ENCODE measurements at places on chromosomes 2 and 18.

DNA sequence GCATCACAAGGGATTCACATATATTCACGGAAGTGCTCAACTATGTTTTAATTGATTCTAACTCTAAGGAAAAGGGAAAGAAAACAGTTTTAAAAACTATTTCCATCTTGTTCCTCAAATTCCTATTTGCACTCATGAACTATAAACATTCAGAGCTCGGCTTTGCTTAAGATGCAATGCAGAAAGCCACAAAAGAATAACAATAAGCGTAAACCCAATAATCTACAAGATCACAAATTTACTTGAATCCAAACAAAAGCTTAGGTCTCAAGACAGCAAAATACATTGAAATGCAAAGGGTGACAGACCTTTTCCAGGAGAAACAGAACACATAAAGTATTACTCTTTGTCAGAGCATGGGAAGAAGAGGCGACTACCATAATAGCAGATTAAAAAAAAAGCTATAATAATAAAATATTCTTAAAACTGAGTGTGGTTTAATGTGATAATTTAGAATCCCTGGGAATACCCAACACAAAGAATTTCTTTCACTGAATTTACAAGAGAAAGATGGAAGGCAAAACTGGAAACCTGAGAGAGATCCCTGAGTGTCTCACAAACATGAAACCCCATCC is 1094.9 kb downstream of the LRP1B start:
- DNase-seq = no peak

DNA sequence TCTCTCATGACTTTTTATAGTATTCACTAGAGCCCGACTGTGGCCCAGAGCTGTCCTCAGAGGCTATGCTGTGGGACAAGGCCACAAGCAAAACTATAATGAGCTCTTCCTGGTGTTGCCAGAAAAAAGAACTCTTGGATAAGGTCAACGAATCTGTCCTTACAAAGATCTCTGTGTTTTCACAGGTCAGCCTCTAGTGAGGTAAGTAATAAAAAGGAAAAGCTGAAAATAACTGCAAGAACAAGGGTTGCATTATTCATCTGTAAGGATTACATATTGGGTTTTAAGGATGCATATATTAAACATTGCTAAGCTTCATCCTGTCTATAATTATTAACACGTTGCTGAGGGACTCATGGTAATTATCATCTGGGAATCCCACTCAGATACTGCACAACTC is 62.8 kb upstream of the ATL2 start:
- DNase-seq = no peak

GRCh38 chr2:29952973-29953372 is 31.6 kb upstream of the ALK start:
- DNase-seq = no peak

DNA sequence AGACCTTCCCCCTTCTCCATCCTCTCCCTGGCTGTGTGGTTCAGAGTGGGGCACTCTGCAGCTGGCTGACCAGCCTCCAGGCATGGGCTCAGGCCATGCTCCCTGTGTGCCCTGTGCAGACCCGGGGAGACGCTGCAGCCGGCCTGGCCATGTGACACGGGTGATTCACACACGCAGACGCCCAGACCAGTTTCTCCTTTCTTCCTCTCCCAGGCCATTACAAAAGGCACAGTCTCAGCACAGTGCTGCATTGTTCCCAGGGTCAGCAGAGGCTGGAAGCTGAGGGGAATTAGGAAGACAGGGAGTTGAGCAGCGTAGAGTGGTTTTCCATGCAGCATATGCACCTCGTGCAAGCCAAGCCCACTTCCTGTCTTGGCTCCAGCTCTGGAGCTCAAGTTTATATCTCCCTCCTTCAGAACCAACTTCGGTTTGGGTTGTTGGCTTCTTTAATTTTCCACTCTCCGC is 288.5 kb downstream of the TNS1 start:
- DNase-seq = no peak

GRCh38 chr2:170827841-170828532 is 11.3 kb downstream of the GAD1 start:
- no peak for DNase-seq

DNA sequence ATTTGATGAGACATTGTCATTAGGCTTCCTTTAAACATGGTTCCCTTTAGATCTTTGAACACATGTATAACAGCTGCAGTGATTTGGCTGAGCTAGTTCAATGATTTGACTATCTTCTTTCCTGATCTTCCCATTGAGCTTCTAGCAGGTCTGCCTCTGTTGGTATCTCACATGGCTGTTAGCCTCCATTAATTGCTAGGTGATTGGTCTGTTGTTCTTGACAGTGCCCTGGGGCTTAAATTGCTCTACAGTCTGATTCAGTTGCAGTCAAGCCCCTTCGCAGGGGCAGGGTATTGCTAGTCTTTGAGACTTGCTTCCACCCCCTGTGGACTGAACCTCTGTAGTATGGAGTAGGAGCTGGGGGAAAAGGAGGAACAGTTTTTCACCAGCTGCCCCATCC is 24.1 kb downstream of the SKA1 start:
- DNase-seq = no peak

DNA sequence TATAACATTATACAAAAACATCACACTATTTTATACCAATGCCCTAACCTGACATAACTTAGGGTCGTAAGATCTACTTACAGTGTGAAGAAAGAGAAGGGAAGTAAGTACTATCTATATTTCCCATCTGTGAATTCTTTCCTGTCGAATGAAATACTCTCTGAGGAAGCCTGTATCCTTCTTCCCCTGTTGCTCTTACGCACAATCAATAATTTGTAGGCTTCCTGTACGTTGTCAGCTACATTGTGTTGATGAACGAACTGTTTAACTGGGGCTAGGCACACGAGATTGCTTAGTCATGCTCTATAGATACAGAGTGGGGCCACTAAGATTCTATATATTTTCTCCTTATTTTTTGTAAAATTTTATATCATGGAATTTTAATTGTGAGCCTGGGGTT is 1125.0 kb upstream of the CELF4 start:
- DNase-seq = no peak

DNA sequence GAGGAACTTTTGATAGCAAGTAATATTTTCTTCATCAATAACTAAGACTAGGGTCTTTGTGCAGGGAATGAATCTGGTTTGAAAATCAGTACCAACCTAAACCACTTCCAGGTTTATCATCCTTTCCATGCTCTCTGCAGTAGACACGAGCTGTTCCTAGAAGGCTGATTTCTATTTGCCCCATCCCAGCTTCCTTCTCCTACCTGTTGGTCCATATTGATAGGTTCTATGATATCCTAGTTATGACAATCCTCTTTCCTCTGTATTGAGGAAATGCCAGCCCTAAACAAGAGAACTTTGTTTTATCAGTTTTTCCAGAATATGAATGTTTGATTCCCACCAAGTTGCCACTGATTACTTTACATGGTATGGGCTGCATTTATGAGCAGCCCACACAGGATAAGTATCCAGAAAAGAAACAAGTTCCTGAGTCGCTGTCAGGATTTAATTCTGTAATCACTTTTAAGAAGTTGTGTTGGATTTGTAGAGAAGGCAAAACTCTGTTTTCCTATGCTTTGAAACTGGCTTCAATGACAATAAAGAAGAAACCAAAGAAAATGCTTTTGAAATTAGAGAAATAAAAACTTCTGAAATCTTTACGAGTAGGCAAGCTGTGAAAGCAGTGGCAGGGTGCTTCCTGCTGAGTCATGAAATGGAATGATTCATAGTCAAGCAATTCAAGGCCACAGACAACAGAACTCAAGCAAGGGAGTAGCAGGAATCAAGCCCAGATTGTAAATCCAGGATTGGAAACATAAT is 37.3 kb upstream of the TANK start:
- DNase-seq = no peak

DNA sequence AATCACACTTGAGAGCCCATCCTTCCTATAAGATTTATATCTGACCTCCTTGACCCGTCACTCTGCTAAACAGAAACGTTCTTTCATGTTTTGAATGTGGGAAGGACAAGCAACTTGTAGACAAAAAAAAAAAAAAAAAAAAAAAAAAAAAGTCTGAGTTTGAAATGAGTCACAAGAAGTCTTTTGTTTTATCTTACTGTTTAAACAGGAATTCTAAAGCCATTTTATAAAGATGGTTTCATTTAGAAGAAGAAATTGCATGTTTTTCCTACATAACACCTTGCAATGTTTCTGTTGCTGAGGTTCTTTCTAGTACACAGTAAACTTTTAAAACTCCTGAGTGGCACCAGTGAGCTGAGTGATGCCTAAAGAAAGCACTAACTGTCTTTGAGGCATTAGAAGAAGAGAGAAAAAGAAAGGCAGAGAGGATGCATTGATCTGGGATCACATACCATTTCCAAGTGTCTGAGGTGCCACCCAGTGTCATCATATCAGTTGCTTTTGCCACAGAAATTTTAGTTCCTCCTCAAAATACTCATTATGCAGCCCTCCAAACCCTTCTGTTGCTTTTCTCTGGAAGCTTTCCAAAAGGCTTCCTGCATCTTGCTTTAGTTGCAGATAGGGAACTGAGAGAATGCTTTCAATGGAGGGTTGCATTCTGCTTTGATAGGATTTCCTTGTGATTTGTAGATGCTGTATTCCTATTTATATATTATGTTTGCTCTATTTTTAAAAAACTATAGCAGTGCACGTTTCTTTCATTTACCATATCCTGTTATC is 69.1 kb downstream of the ACVR2A start:
- DNase-seq = no peak

DNA sequence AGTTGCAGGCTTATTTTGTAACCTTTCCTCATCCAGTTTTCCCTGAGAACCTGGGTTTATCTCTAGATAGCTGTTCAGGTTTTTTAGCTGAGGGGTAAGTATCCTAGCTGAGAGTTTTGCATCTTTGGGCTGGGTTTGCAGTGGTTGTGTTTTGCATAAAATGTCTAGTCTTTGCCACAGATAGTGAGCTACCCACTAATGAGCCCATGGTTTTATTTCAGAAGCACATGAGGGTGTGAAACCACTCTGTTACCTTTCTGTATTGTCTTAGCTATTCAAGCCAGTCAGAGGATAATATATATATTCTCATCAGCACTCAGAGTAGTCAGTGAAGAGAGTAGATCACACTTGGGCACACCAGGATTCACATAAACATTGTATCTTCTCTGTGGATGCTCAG is 24.6 kb upstream of the TXNDC2 start:
- DNase-seq = no peak

DNA sequence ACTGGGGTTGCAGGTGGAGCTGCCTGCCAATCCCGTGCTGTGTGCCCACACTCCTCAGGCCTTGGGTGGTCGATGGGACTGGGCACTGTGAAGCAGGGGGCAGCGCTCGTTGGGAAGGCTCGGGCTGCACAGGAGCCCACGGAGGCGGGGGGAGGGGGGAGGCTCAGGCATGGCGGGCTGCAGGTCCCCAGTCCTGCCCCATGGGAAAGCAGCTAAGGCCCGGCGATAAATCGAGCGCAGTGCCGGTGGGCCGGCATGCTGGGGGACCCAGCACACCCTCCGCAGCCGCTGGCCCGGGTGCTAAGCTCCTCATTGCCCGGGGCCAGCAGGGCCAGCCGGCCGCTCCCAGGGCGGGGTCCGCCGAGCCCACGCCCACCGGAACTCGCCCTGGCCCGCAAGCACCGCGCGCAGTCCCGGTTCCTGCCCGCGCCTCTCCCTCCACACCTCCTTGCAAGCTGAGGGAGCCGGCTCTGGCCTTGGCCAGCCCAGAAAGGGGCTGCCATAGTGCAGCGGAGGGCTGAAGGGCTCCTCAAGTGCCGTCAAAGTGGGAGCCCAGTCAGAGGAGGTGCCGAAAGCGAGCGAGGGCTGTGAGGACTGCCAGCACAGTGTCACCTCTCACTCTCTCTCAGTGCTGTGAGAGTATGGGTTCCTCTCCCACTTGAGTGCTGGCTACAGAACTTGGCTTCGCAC is 1210.6 kb upstream of the NXPH2 start:
- no peak for DNase-seq

GRCh38 chr18:78814766-78815165 is 164.9 kb upstream of the SALL3 start:
- DNase-seq = no peak

- DNase-seq = no peak
Observed at GRCh38 chr2:31442376-31442775, 27.8 kb upstream of the XDH start.

GRCh38 chr18:34650121-34650545 is 60.0 kb upstream of the DTNA start:
- DNase-seq = no peak

DNA sequence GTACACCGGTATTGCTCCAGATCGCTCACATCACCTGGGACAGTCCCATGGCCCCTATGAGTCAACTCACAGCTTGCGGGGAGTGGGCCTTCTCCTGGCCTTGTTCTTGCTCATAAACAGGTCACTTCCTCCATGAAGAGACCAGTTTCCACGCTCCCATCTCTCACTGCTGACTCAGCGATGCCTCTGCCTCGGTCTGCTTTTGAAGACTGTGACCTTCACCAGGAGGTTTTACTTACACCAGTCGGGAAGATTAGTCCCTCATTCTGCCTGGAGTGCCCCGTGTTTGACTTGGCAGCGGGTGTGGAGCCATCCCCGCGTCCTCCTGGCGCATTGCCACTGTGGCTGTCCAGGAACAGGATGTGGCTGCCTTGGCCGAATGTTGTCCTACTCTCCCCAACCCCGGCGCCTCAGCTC is 159.8 kb downstream of the RHBDD1 start:
- DNase-seq = no peak

- DNase-seq = no peak
Observed at GRCh38 chr2:200340508-200341224, 34.2 kb downstream of the SPATS2L start.

Measured in activated CD8-positive, alpha-beta memory T cell treated with anti-CD3 and anti-CD28 coated beads, Interleukin-2, amount 50 U/mL, for 4 hours (primary cell).